NCI-H526 (cell line): ENCODE measurements at places on chromosomes 16 and 17.
A peak's percentile ranks its signal among the peaks of the same experiment; 100 is the strongest.

- peak; percentile 96 for DNase-seq
These were observed 25.6 kb downstream of the IGSF6 start for GRCh38 chr16:21626659-21627277.

DNA sequence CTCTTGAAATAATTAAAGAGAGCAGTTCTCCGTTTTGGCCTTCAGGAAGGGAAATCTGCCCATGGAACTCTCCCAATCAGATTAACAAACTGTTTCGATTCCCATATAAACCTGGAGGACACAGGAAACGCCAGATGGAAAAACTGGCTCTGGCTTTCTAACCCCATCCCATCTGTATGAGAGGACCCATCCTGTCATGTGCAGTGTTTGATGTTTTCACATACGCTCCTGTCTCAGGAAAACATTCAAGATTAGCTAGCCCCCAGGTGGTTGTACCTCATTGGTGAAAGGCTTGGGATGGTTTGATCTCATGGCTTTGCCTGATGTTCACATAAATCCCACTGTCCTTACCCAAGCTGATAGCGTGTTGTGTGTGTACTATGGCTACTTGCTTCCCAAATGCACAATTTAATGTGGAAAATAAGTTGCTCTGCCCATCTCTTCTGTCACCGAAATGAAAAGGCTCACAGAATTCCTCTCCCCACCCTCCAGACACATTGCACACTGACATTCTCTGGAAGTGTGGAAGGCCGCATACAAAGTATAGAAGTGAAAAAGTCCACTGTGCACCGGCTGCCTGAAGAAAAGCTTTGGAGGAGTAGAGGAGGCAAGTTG is 18.2 kb upstream of the ERN1 start:
- DNase-seq = no peak

GRCh38 chr17:81631482-81631881 is 5.4 kb downstream of the NPLOC4 start:
- no peak for DNase-seq

GRCh38 chr16:2966808-2967191 is 2.3 kb upstream of the PAQR4 start:
- no peak for DNase-seq

DNA sequence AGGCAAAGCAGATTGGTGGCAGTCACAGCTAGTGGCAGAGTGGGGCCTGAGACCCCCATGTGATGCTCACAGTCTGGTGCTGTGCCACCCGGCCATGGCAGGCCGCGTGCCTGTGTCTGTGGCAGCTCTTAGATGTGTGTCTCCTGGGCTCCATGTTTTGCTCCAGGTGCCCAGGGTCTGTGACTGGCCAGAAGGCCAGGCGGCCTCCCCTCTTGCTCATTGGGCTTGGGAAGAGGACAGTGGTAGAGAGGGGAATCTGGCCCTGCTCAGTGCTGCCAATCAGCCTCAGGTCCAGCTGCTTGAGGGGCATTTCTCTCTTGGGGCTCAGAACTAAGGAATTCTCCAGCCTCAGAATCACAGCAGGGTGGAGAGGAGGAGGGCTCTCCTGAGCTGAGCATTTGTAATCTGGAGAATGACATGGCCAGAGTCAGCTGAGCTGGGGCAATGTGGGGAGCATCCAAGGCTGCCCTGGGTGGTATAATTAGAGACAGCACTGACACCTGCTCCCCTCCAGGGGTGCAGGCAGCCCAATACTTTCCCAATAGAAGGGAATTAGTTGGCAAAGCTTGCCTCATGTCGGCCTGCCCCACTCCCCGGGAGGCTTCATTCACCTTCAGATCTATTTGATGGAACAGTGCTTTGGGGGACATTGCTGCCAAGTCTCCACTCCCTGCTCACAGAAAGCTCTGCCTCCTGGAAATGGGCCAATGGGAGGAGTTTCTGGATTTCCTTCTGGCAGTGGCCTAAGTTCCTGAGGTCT is 2.7 kb upstream of the LASP1NB start:
- DNase-seq = no peak

GRCh38 chr17:76738468-76738850 is 540 bp downstream of the MFSD11 start:
- DNase-seq = no peak

- DNase-seq = no peak
These were observed 11.9 kb upstream of the SP6 start for GRCh38 chr17:47862621-47863440.

- no peak for DNase-seq
These were observed 25.8 kb upstream of the STH start for GRCh38 chr17:45973099-45973780.

DNA sequence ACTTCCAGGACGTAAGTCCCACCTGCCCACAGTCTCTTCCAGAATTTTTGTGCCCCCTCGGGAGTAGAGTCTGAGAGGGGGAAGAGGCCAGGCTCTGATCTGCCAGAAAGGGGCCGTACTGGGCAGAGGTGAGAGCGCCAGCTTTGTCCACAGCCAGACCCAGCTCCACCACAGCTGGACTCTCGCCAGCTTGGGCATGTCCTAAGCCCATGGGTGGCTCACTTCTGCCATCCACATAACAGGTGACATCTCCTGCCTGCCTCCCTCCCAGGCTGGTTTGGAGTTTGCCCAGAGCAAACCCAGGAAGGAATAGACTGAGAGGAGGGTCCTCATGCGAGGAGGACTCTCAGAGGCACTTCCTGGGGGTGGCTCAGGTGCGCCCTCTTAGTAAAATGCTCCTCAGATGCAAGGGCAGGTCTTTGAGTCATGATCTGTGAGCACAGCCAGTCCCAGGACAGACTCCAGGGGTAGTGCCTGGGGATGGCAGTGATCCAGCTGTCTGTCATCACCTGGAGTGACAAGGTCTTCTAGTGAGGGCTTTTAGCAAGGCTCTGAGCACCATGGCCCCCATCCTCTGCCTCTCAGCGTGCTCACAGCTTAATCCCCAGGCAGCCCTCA is 89.2 kb downstream of the AMFR start:
- no peak for DNase-seq

DNA sequence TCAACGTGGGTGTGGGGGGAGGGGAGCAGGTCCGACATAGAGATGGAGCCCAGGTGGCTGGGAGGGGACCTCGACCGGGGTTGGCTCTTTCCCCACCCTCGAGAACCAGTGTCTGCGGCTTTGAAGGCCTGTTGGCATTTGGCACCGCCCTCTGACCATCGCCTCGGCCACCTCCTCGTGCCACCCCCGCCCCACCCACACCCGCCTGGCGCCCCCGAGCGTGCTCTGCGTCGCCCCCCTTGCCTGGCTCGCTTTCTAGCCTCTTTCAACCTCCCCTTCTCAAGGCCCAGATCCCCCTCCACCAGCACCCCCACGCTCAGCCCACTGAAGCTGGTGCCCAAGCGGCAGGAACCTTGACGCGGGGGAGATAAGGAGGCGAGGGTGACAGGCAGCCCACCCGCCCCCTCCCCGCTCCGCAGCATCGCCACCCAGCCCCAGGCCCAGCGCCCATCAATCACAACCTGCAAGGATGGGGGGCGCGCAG is 619 bp downstream of the CACNB1 start:
- DNase-seq = peak; percentile 58

DNA sequence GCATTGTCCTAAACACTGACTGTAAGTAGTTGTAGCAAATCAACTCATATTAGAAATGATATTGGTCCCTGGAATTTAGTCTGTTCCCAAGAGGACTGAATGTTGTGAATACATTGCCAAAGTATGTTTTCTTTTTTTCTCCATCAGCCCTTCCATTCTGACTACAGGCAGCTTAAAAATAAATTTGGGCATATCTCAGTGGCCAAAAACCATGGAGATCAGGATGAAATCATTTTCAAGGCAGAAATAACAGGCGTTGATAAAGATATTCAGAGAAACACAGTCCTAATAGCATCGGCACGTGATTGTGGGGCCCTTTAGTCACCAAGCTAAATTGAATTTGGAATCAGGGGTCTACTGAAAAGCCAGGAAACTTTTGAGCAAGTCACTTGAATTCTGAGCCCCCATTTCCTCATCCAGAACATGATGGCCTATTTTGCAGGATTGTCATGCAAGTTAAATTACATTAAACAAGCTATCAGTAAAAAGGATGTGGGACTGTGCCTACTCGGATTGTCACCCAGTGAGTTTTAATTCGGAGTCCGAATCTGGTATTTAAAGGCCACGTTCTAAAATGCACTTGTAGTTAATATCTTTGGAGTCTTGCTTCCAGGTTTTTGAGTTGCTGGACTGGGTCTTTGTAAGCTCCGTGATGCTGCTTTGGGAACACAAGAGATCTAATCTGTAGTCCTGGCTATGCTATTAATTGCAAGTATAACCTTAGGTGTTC is 17.1 kb downstream of the HLF start:
- no peak for DNase-seq

DNA sequence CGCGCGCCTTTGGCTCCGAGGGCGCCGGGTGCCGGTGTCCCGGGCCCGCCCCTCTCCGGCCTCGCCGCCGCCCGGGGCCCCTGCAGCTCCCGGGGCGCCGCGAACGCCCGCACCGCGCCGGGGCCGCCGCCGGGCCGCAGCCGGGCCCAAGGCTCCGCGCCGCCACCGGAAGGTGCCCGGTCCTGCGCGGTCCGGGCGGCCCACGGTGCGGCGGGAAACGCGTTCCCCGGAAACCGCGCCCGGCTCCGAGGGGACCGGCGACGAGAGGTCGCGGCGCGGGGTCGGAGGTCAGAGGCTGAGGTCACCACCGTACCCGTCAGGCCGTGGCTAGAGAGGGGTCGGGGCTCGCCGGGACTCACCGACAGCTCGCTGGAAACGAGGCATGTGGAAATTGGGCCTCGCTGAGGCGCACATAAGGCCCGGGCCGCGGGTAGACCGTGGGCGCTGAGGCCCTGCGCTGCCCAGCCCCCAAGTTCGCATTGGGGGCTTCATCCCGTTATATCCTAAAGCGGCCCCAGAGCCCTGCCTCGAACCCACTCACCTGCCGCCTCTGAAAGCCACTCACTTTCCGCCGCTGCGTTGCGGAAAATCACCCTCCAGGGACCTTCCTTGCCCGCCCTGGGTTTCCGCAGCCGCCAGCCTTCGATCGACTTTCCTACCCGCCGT is at the start of gene DUS1L:
Gene DUS1L, minus strand, starts transcription at position 167 of the 666 bp plus-strand sequence. CDS start 745 bp downstream, outside the sequence.
- peak; percentile 64 for DNase-seq

- no peak for DNase-seq
These were observed 511.9 kb downstream of the HAPSTR1 start for GRCh38 chr16:9603316-9603715.

GRCh38 chr17:16215273-16215964 is at the start of gene NCOR1:
NCOR1 (minus strand) TSS chr17:16215534; CDS start chr17:16194569, 20,965 bp downstream.
- DNase-seq = peak; percentile 70

DNA sequence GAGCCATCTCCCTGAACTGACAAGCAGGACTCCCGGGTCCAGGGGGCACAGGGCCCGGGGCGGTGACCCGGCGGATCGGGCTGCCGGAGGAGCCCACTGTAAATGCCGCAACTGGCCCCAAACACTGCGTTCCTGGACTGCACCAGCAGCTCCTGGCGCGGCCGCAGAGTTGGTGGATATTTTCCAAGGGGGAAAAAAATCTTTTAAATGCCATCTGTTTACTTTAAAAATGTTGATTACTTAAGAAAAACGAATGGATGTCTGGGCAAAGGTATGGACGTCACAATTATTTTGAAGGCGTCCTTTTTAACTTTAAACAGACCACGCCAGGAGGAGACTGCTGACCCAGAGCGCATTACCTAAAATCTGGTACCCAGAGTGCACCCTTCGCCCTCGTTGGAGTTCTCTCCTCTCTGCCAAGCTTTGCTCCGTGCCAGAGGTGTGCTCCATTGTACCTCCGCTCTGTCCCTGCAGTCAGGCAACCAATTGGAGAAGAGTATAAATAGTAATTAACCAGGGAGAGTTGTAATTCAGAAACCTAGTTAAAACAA is 3.4 kb downstream of the HS3ST3B1 start:
- no peak for DNase-seq

DNA sequence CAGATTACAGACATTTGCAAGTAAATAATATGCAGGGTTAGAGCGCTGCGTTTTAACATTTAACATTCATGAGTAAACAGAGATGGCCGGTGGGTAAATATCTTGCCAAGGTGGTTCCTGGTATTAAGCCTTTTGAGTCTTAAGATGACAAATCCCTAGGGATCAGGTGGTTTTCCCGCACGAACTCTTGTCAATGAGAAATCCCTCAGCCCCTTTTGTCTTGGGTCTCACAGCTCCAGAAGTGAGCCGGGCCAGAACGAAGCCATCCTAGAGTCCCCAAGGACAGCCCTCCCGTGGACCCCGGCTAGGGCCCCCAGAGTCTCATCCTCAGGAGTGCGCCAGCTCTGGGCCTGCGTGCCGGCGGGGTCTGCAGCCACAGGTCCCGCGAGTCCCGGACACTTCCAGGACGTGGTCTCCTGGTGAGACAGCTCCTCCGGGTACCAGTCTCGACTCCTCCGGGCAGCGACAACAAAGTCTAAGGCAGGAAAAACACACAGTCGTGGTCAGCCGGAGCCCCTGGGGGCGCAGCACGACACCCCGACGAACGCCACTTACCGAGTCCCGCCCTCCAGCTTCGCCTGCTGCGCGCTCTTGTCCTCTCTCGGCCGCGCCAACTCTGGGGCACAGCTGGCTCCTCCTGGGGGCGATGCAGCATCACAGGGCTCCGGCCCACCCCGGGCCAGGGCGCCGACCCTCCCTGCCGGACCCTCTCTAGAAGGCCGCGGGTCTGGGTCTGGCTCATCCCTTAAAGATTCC is 13.3 kb downstream of the MIS12 start:
- DNase-seq = peak; percentile 33

DNA sequence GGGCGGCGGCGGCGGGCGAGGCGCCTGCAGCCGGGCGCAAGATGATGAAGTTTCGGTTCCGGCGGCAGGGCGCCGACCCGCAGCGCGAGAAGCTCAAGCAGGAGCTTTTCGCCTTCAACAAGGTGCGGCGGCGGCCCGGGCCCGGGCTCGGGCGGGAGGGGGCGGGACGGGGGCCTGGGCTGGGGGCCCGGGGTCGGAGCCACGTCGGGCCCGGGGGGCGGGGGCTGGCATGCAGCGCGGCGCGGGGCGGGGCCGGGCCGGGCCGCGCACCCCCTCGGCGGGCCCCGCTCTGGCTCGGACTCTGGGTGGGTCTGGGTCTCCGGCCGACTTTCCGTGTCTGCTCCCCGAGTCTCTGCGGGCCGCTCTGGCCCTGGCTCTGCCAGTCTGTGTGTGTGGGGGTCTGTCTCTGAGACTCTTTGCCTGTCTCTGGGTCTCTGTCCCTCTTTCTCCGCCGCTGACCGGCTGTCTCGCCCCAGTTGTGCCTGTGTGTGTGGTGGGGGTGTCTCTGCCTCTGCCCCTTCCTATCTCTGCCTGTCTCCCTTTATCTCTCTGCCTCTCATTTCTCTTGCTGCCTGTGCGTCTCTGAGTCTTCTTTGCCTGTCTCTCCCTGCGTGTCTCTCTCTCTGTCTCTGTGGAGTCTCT is 328 bp downstream of the LLGL1 start:
- no peak for DNase-seq
